ENCODE measurements at places on chromosomes 13 and 19.

DNA sequence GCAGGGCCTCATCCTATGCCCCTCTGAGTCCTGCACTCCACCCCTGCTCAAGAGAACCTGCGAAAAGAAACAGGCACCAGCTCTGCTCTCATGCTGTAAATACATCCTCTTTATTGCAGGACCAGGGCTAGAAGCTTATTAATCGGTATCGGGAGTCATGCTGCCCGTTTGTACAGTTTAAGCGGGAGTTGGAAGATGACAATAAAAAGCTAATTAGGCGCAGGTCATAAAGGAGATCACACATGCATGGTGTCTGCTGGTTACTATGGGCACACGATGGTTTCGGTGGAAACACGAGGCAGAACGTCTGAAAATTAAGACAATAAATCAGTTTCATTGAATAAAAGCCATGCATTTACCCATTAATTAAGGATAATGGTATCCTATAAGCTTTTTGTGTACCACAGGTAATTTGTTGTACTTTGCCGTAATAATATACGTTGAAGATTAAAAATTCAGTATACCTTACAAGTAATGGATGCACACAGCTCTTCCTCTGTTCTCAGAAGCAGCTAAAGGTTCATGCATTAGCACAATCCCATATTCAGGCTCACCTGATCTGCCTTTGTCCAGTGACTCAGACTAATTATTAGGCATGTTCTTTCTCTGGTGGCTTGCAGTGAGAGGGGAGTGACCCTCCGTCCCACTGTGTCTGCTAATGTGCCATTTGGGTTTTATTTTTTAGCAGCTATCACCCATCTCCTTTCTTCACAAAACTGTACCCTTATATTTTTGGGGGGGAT lies 406.0 kb downstream of the TSHZ3 start:
- DNase-seq = no peak

DNA sequence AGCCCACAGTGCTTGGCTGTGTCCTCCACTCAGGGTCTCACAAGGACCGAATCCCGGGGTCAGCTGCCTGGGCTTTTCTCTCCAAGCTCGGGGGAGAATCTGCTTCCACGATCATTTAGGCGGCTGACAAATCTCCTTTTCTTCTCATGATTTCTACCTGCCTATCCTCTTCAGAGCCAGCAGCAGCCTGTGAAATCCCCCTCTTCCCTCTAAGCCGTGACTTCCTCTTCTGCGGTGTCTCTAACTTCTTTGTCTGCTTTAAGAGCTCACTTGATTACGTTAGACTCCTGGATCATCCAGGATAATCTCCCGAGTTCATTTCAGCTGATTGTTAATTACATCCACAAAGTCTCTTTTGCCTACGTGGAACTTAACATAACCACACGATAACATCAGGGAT lies 22.5 kb upstream of the ZNF845 start:
- no peak for DNase-seq

DNA sequence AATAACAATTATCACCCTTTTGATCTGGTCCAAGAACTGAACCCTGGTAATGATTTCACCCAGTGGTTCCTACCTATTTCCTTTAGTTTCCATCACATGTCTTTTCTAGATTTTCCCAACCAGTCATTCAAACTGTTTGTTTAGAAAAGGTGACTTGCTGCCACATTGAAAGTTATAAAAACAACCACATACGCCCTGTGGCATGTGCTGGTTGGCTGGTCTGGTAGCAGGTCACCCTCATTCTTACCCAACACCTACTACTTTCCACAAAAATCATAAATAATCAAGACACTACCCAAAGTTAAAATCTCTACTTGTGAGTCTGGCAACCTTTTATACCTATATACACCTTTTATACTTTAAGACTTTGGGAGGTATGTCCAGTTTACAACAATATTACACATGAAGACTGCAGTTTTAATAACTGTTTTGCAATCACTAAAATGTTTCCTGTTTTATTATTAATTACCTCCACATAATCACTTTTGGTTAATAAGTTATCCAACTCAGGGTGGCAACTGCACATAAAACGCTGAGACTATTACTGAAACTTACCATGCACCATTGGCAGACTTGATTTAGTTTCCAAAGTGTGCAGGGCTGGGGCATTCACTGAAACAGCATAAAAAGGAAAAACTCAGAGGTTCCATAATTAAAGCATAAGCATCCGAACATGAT lies 38.9 kb downstream of the DZIP1 start:
- DNase-seq = no peak

DNA sequence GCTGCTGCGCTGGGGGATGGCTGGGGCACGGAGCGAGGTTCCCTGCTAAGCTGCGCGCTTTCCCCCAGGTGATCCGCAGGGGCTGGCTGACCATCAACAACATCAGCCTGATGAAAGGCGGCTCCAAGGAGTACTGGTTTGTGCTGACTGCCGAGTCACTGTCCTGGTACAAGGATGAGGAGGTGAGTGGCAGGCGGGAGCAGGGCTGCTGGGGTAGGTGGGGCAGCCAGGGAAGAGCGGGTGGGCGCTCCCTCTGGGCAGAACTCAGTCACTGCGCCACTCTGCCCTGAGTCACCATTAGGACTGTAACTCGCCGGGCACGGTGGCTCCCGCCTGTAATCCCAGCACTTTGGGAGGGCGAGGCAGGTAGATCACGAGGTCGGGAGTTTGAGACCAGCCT lies 23.8 kb downstream of the TMED1 start:
- no peak for DNase-seq

- DNase-seq = no peak
These were observed 1465.0 kb downstream of the EFNB2 start for GRCh38 chr13:105070452-105070851.

- no peak for DNase-seq
These were observed 39.2 kb downstream of the GATAD2A start for GRCh38 chr19:19444681-19445155.

- peak; percentile 28 for DNase-seq
These were observed 30.4 kb downstream of the ELAVL1 start for GRCh38 chr19:7975037-7975436.

DNA sequence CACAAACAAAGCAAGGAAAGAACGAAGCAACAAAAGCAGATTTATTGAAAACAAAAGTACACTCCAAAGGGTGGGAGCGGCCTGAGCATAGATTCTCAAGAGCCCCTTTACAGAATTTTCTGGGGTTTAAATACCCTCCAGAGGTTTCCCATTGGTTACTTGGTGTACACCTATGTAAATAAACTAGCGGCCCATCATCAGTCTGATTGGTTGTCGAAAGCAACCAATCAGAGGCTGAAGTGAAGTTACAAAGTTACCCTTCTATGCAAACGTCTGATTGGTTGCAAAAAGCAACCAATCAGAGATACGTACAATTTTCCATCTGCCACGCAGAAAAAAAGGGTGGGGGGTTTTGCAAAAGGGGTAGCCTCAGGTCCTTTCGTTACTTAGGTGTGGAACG lies 96.3 kb upstream of the UBAC2 start:
- DNase-seq = no peak
